BJ (cell line): ENCODE measurements at places on chromosomes 16 and 17.

GRCh38 chr17:48722915-48723422, at the start of gene PRAC2:
TSS of gene PRAC2 (plus strand) at chr17:48723185. CDS start at chr17:48724411, 1,226 bp downstream.
- no peak for DNase-seq

DNA sequence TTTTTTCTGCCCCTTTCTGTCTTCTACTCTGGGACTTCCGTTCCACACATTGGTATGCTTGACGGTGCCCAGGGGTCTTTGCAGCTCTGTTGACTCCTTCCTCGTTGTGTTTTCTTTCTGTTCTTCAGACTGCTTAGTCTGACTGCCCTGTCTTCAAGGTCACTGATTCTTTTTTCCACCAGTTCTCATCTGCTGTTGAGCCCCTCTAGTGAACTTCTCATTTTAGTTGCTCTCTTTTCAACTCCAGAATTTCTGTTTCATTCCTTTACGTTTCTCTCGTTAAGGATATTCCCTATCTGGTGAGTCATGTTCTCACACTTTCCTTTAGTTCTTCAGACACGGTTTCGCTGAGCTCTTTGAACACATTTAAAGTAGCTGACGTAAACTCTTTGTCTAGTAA, 13.8 kb downstream of the GAA start:
- no peak for DNase-seq

DNA sequence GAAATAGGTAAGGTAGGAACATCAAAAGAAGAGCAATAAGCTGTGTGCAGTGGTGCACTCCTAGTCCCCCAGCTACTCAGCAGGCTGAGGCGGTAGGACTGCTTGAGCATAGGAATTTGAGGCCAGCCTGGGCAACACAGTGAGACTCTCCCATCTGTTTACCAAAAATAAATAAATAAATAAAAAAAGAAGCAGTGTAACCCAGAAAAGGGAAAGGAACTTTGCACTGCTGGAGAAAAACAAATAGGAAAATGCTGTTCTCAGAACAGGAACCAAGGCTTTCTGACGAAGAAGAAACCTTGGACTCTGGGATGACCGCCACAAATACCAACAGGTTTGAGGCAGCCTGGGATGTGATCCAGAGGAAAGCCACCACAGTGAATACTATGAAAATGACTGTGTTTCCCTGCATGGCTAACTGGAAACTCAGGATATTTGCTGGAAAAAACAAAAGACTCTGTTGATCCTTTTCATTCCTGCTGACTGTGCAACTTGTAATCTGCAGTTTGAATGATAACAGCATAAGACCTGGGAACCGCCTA, 41.2 kb downstream of the TTC19 start:
- peak; percentile 43 for DNase-seq

- no peak for DNase-seq
Observed at GRCh38 chr16:75024594-75024993, 25.8 kb downstream of the ZNRF1 start.

GRCh38 chr16:70695331-70696070, 9.6 kb upstream of the MTSS2 start:
- DNase-seq: no peak

GRCh38 chr16:56029026-56029425, 153.9 kb upstream of the CES5A start:
- no peak for DNase-seq

- DNase-seq: no peak
Observed at GRCh38 chr16:28035866-28036393, 27.6 kb downstream of the GSG1L start.

DNA sequence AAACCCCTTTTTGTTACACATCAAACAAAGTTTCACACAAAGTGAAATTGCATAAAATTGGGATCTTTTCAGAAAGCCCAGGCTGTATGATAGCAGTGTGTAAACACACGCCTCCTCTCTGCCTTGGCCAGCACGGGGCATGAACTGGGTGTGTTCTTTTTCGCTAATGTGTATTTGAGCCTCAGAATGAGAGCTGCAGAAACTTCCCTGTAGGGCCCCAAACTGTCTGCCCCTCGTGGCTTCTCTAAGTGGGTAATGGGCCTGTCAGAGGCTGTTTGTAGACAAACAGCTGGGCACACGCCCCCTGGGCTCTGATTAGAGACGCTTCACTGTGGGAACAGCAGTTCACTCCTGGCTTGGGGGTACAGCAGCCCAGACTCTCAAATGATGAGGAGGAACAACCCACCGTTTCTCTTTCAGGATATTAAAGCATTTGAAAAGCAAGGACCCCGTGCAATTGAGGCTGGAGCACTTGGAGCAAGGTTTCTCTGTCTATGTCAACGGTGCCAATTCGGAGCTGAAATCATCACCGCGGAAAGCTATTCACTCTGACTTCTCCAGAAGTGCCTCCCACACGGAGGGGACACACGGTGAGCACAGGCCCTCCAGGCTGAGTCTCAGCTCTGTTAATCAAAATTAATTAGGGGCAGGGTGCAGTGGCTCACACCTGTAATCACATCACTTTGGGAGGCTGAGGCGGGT, 78.4 kb downstream of the KATNIP start:
- DNase-seq: no peak

DNA sequence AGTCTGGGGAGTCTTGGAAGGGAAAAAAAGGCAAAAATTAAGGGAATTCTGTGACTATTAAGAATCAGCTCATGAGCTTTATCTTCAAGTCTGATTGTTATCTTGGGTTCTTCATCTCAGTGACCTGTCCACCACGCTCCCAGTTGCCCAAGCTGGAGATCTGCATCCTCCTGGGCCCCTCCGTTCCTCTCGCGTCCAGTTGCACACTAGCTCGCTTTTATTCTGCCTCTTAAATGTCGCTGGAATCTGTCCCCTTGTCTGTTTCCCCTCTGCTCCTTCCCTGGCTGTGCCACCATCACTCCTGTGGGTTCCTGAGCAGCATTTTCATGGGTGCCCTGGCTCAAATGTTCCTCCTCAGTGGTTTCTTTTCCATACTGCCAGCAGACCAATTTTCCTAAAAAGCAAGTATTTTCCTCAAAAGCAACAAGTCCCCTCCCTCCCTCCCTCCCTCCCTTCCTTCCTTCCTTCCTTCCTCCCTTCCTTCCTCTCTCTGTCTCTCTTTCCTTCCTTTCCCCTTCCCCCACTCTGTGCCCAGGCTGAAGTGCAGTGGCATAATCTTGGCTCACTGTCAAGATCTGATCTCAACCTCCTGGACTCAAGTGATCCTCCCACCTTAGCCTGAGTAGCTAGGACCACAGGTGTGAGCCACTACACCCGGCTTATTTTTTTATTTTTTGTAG, 1.4 kb downstream of the ENDOV start:
- no peak for DNase-seq

GRCh38 chr16:57549730-57550129, 7.3 kb downstream of the ADGRG5 start:
- DNase-seq: no peak

DNA sequence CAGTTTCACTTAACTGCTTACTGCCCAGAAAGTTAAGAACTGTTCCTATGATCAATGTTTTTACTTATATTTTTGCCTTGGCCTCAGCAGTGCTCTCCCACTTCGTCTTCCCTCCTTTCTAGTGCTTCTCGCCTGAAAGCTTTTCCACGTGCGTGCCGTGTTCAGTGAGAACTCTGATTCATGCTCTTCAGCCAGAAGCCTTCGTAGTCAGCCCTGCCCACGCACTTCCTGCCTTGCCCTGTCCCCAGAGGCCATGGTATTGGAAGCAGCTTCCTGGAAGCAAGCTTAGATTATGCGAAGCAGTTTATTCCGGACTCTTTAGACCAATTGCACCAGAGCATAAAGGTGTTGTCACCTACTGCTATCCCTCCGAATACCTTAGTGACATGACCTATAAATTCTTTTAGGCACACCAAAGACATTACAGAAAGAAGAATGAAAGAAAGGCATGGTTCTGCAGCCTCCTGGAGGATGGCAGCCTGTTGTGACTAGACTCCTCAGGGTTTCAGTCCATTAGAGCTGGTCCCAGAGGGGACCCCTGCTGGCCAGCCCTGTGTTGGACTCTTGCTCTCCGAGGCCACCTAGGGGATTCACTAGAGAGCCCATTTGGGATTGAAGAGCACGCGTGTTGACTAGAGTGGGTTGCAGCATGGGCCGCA, 105.2 kb downstream of the RPTOR start:
- peak; percentile 55 for DNase-seq

DNA sequence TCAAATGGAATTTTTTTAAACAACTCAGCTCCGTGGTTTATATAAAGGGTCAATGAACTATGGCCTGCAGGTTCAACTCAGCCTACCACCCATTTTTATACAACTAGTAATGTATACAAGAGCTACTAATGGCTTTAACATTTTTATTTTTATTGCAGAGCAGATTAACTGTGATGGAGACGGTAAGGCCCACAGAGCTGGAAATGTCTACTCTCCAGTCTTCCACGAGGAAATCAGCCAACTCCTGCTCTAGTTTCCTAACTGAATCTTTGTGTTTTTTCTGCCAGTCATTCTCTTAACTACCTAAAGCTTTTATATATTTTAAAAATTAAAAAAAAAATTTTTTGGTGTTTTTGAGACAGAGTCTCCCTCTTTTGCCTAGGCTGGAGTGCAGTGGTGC, 385.1 kb upstream of the MAF start:
- DNase-seq: no peak

- no peak for DNase-seq
Observed at GRCh38 chr17:34739386-34739785, 160.0 kb downstream of the TMEM132E start.

- DNase-seq: no peak
Observed at GRCh38 chr17:3539881-3540540, 17.6 kb downstream of the TRPV3 start.

DNA sequence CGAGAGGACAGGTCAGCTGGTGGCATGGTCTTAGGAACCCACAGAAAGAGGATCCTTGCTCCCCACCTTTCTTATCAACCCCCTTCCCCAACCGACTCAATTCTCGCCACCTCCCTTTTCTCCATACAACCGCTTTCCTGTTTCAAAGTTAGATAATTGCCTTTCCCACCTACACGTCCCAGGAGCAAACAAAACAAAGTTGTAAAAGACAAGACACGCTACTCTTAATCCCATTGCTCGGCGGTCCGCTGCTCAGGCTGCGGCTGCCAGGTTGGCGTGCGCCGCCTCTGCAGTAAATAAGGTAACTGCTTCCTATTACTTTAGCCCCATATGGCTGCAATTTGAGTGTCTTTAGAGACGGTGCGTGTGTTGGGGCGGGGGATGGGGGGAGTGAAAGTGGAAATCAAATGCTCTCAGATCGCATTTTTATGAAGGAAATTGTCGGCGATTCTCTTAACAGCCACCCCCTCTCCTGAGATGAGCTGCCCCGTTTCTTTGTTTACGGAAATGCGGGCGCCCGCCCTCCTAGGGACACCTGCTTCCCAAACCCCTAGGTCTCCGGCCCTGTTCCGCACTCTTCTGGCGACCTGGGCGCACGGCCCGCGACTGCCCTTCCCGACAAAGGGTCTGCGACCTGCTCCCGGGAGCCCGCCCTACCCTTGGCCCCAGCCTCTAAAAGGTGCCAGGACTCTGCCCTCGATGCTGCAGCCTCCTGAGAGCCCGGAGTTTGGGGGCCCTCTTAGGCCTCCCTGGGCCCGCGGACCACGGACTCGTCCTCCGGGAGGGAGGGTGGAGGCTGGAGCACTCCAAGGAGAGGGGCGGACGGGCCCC, 3.7 kb upstream of the CBX8 start:
- no peak for DNase-seq

- DNase-seq: no peak
Observed at GRCh38 chr17:42754782-42755181, 6.2 kb upstream of the RAMP2 start.
